ENCODE measurements at places on chromosomes 3 and 15.

- no peak for DNase-seq
Observed at GRCh38 chr15:75232826-75233503, 25.2 kb upstream of the GOLGA6C start.

- DNase-seq: no peak
Observed at GRCh38 chr3:72520690-72521308, 327.4 kb downstream of the SHQ1 start.

DNA sequence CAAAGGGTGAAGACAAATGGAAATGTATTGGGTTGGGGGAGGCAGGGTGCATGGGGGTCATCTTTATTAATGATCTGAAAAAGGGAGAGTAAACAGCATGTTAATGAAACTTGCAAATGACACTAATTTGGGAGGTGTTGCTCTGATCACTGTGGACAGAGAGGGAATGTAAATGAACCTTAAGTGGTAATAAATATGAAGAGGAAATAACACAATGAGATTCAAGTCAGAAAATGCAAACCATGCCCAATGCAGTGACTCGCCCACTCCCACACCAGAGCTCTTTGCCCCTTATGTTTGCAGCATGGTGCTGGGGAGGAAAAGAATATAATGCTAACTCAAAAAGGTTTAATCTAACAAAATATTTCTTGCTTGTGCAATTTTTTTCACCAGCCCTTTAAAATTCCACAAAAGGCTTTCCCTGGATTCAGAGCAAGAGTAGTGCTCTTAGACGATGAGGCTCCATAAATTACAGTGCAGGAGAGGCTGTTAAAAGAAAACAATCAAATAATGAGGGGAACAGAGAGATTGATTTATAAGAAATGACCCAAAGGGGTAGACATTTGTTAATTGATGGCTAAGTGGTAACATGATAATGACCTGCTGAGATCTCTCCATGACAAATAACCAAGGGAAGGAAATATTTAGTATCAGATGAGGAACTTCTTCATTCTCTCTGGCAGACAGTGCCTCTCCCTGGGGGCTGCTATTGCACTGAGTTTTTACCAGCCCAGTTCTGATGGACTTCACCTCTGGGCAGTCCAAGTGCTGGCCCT, 210.0 kb upstream of the PPP2R3A start:
- DNase-seq: no peak

DNA sequence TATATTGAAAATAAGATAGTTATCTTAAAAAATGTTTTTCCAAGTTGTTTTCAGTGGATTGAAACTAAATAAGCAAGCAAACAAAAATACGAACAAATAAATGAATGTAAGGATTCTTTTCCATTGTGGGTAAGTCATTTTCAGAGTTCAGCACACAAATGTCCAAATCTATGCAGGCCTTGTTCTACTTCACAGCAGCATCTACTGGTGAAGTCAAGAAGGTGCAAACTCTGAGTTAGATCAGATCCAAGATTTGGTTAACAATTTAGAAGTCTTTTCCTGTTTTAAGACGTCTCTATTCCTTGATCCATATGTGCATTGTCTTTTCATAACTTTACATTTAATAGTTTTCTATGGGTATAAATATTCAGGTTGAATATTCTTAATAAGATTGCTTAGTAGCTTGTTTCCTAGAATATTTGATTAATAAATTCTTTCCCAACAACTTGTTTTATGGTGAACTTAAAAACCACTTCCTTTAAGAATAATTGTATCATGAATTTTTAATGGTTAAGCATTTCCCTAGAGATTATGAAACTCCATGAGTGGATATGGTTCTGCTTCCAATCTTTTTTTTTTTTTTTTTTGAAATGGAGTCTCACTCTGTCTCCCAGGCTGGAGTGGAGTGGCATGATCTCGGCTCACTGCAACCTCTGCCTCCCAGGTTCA, 10.5 kb downstream of the PTX3 start:
- DNase-seq: no peak

- DNase-seq: no peak
Observed at GRCh38 chr3:151707216-151707615, 26.5 kb upstream of the AADACL2 start.

- no peak for DNase-seq
Observed at GRCh38 chr3:13881536-13882410, 1.9 kb upstream of the WNT7A start.

- no peak for DNase-seq
Observed at GRCh38 chr3:37126856-37127255, 47.5 kb downstream of the LRRFIP2 start.

- DNase-seq: no peak
Observed at GRCh38 chr15:39582977-39583595, 2.2 kb downstream of the THBS1 start.

DNA sequence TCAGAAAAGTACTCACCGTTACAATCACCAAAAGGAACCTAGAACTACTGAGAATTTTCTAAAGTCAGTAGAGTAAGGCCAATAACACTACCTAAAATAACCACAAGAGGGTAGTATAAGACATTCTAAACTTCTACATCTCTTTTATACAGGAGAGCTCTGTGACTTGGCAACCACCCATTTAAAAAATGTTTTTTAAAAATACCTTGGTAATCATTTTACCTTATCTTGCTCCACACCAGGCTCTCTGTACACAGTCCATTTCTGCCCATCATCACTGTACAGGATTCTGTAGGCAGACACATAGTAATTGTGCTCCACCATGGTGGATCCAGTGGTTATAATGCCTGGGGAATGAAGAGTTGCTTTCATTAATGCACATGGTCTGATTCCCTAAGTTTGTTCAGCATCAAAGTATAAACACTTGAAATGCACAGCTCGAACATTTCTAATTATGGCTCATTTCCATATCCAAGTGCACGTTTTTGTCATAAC, 54.5 kb downstream of the ST3GAL6 start:
- no peak for DNase-seq

- no peak for DNase-seq
Observed at GRCh38 chr3:17833786-17834559, 91.5 kb upstream of the TBC1D5 start.

GRCh38 chr15:57568299-57568698, 23.4 kb upstream of the MYZAP start:
- no peak for DNase-seq

GRCh38 chr15:93060336-93061248, 28.4 kb downstream of the RGMA start:
- no peak for DNase-seq

- no peak for DNase-seq
Observed at GRCh38 chr3:194705761-194706160, 20.1 kb downstream of the FAM43A start.

DNA sequence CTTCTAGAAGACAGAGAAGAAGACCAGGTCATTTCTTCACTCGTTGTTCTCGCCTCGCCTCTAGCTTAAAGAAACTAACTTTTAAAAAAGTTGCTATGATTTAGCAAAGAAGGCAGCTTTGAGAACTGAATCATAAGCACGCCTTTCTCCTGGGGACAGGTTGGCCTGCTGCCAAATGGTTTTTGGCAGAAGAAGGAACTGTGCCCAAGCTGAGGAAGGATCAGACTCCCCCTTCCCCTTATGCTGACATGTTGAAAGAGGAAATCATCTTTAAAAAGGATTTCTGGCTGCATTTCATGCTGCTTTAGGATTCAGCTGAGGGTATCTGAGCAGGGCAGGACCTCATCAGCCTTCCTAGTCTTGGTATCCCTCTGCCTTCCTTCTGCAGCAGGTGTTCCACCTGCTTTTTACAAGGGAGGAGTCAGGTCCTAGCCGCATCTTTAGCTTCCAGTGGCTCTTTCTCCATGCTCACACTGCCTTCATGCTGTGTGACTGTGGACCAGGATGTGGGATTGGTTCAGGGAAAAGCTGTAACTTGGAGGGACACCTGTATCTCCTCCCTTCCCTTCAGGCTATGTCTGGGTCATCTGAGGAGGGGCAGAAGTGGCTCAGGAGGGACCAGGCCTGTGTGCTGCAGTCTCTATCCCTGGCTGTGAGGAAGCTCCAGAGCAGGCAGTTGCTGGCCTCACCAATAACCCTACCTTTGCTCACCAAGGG, 34.1 kb upstream of the HACD2 start:
- DNase-seq: peak; percentile 54

DNA sequence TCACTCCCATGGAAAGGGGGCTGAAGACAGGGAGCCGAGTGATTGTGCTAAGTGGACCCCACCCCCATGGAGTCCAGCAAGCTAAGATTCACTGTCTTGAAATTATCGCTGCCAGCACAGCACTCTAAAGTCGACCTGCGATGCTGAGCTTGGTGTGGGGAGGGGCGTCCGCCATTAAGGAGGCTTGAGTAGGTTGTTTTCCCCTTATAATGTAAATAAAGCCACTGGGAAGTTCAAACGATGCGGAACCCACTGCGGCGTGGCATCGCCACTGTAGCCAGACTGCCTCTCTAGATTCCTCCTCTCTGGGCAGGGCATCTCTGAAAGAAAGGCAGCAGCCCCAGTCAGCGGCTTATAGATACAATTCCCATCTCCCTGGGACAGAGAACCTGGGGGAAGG, 10.9 kb upstream of the SRGAP3 start:
- no peak for DNase-seq

DNA sequence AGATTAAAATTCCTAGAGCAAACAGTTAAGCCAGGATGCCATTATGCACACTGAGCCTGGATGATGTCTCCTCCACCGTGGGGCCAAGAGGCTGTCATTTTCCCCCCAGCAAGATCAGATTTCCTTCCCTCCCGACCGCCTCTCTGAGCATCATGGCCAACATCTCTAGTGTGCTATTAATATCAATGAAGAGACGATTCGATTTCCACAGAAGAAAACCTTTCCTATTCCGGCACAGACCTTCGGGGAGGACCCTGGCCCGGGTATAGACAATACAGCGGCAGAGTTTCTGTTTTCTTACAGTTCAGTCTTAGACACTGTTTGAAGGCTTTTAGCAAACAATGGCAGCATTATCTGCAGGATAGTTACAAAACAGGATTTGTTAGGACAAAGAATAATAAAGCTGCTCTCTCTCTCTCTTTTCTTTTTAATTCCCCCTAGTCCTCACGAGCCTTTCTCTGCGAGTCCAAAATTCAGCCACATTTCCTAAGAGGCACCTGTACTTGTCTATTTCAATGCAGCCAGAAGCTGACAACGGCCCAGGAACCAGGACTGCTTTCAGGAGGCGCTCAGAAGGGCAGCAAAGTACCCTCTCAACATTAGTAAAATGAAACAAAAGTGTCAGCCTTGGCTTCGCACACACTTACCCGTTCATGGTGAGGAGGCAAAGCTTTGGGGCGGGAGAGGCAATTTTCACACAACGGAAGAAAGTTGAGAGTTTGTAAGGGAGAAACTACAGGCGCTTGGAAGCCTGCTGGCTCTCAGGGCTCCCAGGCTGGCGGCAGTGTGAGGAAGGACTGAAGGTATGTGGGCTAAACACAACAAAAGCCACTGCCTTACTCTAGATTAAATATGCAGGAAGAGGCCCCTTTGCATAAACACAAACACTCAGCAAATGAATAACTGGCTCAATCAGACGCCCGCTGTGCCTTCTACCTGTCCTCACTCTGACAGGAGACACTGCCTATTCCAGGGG, 278.0 kb downstream of the FOXP1 start:
- peak; percentile 35 for DNase-seq

DNA sequence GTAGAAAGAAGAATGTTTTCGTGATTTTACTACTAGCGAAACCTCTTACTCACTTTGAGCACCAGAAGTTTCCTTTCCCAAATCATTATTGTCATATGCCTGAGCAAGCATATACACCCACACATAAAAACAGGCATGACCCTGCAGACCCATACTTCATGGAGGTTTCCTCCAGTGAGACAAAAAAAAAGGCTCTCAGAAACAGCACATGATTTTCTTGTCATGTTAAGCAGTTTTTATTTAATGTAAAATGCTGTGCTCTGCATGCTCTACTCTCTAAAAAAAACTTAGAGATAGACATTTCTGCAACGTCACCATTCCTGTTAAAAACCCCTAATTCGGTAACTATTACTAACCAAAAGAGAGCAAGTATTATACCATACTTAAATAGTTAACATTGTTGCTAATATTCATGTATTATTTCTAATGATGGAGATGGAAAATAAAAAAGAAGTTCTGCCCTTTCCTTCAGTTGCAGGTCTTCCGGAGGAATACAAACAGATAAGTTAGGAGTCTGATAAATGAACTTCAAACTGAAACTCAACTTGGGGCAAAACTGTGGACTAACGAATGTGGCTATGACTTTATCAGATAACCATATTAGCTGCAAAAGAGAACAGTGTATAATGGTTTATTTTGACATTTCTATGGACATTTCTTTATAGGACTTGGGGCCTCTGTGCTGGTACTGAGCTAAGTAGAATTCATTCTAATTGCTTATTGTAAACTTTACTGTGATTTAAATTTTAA, 15.9 kb downstream of the CD200R1 start:
- no peak for DNase-seq

DNA sequence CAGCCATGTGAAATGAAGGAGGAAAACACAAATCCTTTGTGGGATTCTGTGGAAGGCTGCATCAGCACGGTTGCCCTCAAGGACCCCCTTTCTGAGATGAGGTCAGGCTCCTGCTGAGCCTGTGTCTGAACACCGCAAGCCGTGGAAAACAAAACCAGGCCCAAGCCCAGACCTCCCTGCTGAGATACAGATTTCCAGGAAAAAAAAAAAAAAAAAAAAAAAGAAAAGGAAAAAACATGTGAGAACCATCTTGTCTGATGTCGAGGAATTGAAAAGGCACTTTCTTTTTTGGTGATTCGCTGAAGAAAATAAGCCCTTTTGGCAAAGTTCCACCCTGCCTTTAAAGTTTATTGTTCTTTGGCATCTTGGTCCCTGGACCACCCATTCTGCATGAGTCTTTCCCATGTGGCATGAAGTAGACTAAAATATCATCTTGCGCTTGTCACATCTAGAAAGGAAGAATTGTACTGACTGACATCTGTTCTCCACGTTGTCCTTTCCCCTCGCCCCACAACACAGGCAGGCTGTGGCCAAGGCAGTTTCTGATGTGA, 117.6 kb downstream of the CHST2 start:
- DNase-seq: no peak

DNA sequence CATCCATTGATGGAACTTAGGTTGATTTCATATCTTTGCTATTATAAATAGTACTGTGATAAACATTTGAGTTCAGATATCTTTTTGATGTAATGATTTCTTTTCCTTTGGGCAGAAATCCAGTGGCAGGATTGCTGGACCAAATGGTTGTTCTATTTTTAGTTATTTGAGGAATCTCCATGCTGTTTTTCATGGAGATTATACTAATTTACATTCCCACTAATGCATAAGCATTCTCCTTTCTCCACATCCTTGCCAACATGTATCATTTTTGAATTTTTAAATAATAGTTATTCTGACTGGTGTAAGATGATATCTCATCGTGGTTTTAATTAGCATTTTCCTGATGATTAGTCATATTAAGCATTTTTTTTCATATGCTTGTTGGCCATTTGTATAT, 144.0 kb upstream of the SUCLG2 start:
- DNase-seq: no peak

All from prostate gland (tissue), 2 donors.